Stimulated activated CD8-positive, alpha-beta memory T cell treated with anti-CD3 and anti-CD28 coated beads, Interleukin-4, amount 100 ng/mL, for 4 hours (primary cell): ENCODE measurements at places on chromosomes 5 and 9.

GRCh38 chr9:92468206-92468605, 14.1 kb downstream of the ASPN start:
- DNase-seq: no peak

- DNase-seq: peak; percentile 71
These were observed at the start of gene SHB for GRCh38 chr9:38068701-38069628. Gene SHB, minus strand, starts transcription at chr9:38069227. Its CDS starts 582 bp downstream, at chr9:38068645.

DNA sequence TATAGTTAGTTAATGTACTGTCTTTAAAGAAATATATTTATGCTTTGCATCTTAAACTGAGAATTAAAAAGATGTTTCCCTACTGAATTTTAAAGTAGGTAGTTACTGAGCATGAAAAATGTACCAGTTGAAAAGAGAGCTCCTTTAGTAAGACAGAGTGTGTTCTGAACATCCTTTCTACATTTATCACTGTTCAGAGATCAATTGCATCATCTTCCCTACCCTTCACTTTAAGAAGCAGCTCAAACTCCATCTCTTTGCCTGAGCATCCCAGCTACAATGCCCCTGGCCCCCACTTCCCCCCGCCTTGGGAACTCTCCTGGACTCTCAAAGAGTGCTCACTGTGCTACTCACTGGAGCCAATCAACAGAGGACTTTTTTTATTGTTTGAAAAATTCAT, 164.7 kb downstream of the GNAQ start:
- no peak for DNase-seq

DNA sequence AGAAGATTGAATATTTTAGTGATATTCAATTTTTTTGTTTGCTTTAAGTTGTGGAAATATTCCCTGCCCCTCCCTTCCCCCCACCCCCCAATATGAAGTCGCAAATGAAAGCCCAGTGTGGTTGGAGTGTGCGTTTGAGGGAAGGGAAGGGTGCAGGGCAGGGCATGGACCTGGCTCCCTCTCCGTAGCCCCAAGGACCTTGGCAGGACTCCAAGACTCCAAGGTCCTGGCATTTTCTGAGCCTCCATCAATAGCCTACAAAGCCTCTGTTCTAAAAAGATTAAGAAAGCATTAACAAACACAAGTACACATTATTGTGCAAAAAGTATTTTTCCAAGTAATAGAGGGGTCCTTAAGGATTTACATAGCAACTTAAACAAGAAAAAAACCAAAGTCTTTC, 38.8 kb upstream of the PTPN3 start:
- no peak for DNase-seq

DNA sequence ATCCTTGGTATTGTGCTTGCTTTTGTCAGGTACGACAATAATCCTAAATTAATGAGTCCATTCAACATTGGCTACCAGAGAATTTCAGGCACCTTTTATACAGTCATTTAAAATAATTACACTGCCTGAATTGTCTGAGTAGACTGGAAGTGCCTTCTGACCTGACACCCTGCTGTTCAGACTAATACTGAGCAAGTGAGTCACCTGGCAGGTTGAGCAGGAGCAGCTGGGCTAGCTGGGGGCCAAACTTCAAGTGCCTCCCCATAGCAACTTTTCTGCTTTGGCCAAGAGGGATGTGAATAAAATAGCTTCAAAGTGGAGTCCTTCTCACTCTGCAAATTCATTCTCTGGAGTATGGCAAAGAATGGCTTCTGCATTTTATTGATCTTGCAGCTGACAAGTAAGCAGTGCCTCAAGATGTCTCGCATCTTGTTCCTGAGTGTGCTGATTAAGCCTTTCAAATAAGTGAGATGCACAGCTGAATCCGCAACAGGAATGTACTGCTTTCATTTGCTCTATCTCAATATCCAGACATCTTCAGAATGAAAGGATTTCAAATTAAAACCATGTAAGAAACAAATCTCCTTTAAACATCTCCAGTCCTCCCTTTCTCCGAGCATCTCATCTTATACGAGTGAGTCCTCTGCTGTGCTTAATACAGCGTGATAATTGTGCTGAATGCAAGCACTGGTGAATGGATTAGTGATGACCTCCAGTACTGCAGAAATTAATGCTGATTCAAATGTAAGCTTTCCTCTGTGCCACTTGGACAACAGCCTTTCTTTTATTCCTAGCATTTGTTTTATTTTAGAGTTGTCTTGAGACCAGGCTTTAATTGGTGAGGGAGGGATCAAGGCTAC, 271.2 kb downstream of the EDIL3 start:
- DNase-seq: no peak

DNA sequence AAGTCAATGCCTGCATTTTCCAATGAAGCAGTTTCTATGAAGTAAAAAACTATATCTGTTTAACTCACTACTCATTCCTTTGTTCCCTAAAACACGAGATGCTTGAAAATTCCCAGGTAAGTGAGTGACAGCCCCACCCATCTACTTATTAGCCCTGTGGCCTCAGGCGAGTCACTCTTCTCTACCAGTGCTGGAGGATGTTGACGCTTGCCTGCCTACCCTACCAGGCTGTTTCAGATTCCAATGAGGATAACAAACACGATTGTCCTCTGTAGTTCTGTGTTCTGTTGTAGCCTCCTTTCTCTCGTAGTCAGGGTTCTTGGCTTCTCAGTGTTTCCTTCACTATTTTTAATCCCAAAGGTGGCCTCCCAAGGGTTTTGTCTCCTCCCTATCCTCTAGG, 388.8 kb downstream of the KDM4C start:
- no peak for DNase-seq

DNA sequence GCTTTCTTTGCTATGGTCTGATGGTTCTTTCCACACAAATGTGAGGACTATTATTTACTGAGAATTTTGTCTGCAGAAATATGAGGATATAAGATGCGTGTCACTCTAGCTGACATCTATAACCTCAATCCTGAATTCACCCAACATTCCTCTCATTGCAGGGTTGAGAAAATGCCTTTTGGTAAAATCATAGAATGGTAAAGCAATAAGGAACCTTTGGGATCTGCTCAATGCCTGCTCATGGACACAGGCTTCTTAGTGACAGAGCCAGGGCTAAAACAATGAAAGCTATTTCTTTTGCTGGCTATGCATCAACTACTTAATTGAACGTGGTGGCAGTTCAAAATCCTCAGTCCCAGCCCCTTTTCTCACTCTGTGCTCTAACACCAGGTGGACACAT, 199.6 kb downstream of the GAS1 start:
- DNase-seq: no peak

DNA sequence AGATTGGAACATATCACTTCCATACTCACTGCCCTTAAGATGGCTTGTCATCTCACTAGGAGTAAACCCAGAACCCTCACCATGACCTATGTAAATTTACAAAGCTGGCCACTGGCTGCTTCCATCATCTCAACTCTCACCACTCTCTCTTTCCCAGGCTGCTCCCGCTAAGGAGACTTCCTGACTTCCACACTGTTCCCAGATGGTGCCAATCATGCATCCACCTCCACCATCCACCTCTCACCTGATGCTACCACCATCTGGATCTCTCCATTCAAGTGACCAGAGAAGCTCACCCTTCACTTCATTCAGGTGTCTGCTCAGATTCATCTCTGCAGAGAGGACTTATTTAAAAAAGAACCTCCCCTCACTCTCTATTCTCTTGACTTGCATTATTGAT, 91.3 kb downstream of the HTR4 start:
- no peak for DNase-seq

DNA sequence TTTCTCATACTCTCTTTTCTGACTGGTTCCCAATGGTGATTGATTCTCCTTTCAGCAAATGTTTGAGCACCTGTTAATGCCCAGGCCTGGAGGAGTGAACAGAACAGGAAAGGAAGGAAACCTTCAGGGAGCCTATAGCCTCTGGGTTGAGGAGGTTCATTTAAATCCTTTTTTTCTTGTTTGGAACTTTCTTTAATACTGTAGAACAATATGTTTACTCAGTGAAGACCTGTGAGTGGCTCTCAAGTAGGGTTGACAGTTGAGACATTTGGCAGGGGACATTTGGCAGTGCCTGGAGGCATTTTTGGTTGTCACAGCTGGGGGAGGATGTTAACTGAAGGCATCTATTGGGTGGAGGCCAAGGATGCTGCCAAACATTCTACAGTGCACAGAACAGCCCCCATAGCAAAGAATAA, 6.1 kb upstream of the FAM120AOS start:
- no peak for DNase-seq

GRCh38 chr9:98010445-98010844, 27.3 kb downstream of the ANP32B start:
- DNase-seq: no peak
